Stimulated activated CD4-positive, alpha-beta T cell treated with anti-CD3 and anti-CD28 coated beads, Interleukin-12 subunit alpha, Interleukin-12 subunit beta, amount 100 ng/mL, for 4 hours (primary cell): ENCODE measurements at places on chromosomes 2 and 18.

DNA sequence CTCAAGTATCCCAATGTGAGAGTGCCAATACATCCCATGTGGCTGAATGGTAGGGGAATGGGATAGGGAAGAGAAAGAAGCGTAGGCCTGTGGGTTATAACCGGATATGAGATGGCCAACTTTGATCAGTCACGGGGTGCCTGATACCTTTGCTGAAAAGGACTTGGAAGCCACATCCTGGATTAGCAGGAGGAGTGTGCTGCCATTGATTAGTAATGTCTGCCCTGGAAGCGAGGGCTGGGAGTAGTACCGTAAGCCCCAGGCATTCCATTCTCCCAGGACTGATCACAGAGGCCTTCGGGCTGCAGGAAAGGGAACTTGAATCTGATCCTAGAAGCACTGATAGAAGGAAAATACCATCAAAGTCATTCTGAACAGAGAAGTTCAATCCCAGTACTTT lies 218.5 kb downstream of the TFCP2L1 start:
- no peak for DNase-seq

DNA sequence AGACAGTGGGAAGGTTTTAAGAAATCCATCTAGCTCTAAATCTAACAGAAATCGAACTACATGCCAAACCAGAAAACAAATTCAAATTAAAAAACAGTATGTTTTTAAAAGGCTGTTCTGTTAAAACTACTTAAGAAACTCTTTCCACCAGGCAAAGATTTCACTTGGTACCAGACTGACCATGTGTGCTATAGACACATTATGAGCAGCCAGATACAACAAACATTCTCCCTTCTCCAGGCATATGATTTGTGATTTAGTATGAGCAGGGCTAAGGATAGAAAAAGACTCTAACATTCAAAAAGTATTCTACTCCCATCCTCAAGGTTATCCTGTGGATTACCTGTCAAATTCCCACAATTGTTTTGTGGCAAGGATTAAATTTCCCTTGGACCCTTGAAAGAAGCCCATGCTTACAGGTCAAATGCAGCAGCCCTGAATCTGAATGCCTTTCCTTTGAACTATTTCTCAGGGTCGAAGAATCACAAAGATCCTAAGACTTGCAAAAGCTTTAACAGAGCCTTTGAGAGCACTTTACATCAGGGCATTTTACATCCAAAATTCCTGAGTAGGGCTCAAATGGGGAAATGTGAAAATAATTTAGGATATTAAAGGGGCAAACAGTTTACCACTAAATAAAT lies 42.5 kb upstream of the TTC32 start:
- DNase-seq: no peak

DNA sequence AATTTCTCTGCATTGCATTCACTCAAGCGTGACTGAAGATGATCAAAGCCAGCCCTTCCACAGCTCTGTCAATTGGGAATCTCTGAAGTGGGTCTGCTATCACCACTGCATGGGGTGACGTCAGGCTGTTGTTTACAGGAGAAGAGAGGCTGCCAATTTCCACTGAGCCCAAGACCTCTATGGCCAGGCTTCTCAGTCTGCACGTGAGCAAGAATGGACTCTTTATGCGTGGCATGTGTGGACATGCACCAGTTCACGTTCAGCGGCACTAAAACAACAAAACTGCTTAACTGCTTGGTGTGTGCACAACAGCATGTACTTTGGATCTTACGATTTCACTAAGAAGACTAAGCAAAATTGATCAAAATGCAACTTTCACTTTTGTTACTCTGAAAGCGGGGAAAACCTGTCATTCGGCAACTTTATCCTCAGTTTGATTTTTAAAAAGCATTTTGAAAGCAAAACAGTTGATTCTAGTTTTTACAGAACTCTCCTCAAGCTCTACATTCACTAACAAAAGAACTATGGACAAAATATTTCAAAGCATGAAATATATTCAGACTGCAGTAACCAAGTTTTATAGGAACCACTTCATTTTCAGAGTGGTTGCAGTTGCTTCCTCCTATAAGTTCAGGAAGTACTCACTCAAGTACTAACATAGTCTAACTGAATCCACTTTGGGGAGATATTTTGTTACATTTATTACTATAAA lies 77.0 kb upstream of the SERTAD2 start:
- no peak for DNase-seq

DNA sequence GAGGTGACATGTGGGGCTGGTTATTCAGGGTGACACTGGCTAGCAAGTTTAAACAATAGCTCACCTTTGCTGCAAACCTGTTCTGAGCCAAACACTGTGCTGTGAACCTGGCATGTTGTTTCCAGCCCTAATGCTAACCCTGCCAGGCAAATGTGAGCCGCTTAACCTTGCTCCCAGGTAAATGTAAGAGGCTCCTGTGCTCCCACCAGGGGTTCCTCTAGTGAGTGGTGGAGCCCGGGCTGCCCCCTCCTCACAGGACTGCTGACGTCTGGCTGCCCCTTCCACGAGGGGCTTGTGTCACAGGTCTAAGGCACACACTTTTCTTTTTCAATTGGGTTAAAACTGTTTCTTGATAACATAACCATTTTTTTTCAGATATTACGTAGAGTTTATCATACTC lies 223.7 kb downstream of the DCDC2C start:
- DNase-seq: no peak

DNA sequence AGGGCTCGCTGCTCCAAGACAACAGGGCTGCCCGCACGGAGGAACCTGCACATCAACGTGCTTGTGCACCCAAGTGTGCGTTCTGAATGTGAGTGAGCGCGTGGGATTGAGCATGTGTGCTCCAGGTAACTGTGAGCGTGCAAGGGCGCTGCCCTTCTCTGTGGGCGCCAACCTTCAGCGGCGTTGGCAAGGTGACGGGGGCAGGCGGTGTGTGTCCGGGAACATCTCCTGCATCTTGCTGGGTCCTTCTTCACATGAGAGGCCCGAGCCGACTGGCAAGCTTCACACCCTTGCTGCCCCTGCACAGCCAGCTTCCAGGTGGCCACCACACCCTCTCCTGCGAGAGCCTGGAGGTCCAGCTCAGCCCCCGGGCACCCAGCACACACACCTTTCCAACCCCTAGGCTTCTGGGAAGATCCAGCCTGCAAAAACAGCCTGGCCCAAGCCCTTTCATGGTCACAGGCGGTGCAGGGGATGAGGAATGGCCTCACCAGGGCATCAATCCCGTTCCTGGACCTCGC lies 220.9 kb downstream of the HDAC4 start:
- no peak for DNase-seq

DNA sequence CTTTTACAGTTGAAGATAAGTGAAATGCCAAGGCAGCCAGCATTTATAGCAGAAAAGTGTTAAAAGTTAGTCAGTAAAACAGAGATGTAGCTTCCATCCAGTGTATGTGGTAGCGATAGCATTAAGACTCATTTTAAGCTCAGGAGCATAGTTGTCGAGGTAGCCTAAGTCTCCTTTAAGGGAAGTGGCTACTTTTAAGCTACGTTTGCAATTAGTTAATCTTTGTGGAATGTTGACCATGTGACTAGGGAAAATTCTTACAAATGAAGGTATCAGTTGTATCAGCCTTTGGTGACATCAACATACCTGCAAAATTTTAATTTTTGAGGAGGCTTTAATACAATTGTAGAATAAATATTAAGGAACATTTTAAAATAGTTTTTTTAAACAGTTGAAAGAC lies 61.9 kb downstream of the LHCGR start:
- DNase-seq: no peak

DNA sequence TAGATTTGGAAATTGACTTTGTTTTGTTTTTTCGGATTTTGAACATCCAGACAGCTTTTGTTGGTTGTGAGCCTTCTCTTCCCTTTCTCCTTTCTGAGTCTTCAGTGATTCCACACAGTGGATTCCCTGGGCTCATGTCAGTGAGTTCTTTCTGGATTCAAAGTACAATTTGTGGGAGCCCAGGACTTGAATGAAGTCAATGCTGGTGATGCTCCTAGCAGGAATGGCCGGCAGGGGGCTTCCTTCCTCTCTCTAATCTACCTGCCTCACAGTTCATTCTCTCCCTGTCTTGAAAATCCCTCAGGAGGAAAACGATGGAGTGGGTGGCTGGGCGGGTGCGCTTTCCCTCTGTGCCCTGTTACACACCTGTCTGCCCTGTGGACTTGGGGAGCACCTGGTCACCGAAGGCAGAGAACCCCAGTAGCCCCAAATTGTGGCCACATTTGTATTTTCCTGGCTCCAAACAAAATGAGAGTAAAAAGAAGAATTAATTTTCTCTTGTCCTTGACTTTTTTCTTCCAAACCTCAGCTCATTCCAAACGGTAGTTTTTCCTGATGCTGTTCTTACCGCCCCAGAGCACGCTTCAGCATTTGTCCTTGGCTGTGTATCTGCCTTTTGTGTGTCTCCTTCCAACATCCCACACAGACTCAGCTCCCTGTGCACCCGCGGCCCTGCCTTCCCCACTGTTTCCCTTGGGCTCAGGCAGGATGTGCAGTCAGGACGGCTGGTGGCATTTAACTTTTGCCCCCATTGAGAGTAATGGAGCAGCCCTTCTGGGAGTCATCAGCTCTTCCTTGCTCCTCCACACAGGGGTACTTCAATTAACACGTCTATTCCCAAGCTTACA lies 86.6 kb downstream of the MARCO start:
- DNase-seq: no peak

- DNase-seq: no peak
Observed at GRCh38 chr2:233240897-233241296, 10.6 kb upstream of the ATG16L1 start.

DNA sequence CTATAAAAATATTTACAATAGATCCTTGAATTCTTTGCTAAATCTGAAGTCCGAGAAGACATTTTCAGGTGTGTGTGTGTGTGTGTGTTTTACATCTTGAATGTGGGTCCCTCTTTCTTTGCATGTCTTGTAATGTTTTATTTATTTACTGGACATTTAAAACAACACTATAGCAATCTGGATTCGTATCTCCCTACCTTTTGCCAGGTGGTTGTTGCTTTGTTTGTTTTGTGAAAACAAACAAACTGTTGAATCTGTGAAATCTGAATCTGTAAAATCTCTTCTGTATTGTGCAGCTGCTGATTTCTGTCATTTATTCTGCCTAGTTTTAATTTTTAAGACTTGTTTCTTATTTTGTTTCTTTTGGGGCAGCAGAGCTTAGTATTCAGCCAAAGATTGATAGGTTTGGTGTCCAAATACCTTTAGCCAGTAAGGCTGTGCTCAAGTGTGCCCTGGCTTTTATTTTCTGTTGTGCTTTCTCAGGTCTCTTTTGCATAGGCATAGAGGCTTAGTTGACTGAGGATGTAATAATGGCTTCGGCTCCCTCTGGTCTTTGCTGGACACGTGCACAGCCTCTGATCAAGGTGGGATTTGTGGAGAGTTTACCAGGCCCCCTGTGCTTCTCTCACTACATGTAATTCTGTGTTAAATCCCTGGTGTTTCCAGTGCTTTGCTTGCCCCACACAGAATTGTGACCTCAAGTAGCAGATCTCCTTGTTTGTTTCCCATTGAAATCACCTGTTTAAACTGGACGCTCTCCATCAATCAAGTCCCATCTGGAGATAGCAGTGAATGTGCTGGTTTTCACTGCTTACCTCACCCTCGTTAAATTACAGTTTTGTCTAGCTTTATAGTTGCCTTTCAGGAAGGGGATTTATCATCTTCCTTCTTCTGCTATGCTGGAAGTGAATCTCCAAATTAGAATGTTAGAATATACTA lies 71.1 kb downstream of the BIRC6 start:
- DNase-seq: no peak

DNA sequence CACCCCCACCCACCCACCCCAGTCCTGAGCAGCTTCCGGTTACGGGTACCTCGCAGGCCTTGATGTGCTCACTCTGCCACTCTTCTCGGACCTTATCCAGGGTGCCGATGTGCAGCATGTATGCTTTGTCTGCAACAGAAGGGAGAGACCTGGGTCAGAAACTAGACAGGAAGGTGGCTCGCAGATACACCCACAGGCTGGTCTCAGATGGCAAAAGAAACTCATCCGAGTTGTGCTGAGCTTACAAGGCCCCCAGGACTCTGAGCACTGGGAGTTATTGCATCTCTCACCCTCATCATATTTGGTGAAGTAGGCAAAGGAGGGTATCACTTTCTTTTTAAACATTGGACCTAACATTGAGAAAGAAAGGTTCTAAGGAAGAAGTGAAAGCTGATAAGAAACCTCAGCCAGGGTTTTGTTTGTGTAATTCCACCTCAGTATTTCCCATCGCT lies 30.6 kb upstream of the EPG5 start:
- peak; percentile 9 for DNase-seq

- no peak for DNase-seq
Observed at GRCh38 chr2:187581125-187581896, 27.1 kb upstream of the TFPI start.

- no peak for DNase-seq
Observed at GRCh38 chr2:237931205-237931721, 35.6 kb upstream of the UBE2F start.
